SW480 (cell line): ENCODE measurements at places on chromosomes 12 and 14.
A peak's percentile ranks its signal among the peaks of the same experiment; 100 is the strongest.

GRCh38 chr14:87066221-87066817 lies 926.7 kb downstream of the GALC start:
- peak; percentile 13 for DNase-seq

- no peak for DNase-seq
Observed at GRCh38 chr12:52812749-52813148, 1.2 kb downstream of the KRT4 start.

GRCh38 chr12:54005853-54006558 lies 2.8 kb upstream of the HOXC8 start:
- peak; percentile 70 for DNase-seq

GRCh38 chr14:92577321-92577742 lies 63.8 kb downstream of the RIN3 start:
- DNase-seq = no peak

DNA sequence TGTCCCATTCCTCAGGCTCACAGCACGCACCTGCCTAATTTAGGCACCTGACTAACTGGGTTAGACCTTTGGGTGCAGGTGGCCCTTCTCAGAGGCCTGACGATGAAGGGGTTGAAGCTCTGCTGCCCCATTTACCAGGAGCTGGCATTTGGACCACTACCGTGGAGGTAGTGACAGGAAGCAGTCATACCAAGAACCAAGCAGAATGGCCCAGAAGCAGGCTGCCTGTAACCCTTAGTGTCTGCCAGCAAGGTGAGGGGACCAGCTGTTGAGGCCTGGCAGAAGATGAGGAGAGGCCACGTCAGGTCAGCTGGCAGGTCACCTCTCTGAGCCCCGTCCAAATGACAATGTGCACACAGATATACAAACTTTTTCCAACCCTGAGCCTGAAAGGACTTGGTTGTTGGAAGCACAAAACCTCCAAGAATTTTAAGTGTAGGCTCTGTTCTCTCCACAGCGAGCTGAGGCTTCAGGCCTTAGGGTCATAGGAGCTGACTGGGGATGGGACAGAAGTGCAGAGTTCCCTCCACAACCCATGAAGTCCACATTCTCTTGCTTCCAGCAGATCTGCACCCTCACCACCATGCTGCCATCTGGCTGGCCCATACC lies 23.1 kb downstream of the VASH1 start:
- no peak for DNase-seq

DNA sequence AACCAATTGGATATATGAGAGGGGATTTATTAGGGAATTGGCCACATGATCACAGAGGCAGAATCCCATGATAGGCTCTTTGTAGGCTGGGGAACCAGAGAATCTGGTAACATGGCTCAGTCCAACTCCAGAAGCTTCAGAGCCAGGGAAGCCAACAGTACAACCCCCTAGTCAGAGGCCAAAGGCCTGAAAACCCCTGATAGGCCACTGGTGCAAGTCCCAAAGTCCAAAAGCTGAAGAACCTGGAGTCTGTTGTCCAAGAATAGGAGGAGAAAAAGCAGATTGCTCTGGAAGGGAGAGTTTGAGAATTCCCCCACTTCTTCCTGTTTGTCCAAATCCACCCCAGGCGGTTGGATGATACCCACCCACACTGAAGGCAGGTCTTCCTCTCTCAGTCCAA lies 8.2 kb upstream of the TROAP start:
- no peak for DNase-seq

GRCh38 chr12:106506691-106507090 lies 76.1 kb upstream of the RFX4 start:
- no peak for DNase-seq

DNA sequence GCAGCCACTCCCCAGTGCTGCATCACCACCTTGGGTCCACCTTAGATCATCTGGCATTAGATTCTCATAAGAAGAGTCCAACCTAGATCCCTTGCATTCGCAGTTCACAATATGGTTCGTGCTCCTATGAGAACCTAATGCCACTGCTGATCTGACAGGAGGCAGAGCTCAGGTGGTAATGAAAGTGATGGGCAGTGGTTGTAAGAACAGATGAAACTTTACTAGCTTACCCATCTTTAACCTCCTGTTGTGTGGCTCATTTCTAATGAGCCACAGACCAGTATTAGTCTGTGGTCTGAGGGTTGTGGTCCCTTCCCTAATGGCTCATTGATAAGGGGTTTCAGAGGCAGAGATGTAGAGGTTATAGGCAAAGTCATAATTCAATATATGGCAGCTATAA lies 615.9 kb upstream of the MIS18BP1 start:
- DNase-seq = no peak

DNA sequence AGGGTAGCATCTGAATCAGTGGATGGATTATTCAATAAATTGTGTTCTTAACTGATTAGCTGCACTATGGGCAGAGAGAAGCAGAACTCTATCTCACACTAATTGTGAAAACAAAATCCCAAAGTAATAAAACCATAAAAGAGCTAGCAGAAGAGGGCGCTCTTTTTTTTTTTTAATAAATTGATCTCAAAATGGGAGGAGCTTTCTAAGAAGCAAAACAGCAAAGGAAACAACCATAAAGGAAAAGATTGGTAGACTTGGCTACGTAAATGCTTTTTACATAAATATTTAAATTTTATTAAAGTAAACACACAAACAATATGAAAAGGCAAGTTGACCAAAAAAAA lies 1.5 kb upstream of the TM7SF3 start:
- DNase-seq = peak; percentile 92

- DNase-seq = no peak
Observed at GRCh38 chr14:39488600-39488999, 56.4 kb upstream of the FBXO33 start.

DNA sequence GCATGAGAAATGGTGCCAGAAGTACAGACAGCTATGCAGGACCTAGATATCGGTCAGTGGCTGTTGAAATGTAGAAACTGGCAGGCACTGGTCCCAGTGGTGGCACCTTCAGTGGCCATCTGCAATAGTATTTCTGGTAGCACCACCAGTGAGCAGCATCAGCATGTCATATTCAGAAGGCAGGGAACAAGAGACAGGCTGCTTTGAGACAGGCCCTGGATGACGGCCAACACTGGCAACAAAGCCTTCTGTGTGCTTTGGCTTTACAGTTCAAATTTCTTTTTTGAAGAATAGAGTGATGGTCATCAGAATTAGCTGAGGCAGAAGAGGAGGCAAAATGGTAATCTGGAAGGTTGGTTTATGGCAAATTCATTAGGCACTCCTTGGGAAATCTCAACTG lies 273.4 kb upstream of the SLC16A7 start:
- DNase-seq = no peak

DNA sequence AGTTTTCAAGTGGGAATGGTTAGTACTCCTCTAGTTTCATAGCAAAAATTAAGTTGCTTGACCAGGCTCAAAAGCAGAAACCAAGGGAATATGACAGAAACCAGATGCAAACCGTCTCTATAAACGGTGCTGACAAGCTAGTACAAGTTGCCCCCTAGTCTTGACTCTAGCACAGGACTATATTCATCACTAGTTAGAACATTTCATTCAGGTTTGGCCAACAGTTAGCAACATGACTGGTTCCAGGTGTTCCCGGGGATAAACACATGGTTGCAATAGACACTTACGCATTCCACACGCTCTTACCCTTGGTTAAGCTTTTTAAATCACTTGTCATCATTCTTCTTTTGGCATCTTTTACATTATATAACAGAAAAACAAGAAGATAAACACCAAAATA lies 103.6 kb downstream of the SCFD1 start:
- no peak for DNase-seq

DNA sequence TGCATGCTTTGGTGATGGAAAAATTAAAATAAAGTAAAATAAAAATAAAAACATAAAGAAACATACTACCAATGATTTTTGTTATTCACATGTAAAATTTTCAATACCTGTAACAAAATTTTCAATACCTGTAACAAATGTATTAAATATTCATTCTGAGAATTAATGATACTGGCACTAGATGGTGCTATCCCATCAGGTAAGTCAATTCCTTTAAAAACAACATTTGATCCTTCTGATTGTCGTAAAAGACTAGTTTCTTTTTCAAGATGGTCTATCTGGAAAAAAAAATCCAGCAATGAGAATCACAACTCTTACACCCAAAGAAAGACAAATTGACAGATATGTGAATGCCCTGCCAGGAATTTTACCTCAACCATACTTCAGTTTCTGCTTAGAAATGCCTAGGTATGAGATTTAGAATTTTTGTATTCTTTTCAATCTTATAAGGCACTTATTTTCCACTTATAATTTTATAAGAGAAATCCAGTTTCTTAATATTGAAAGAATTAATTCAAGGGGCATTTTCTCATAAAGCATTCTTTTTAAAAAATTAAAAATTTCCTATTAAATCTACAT lies 30.7 kb downstream of the CEP290 start:
- peak; percentile 39 for DNase-seq

DNA sequence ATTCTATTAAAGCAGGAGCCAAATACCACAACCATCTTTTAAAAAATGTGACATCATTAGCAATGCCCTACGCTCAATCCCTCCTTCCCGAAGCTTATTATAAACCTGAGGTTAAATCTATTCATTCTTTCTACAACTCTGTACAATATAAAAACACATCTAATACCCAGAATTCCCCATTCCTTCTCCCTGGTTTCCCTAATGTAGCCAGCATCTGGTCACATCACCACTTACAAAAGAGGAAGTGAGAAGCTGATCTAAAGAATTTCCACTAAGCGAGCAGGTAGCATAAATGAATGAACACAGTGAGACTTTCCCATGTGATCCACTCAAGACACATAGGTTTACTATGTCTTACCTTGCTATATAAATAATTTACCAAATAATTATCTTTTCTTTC lies 90.4 kb downstream of the LRP6 start:
- no peak for DNase-seq

DNA sequence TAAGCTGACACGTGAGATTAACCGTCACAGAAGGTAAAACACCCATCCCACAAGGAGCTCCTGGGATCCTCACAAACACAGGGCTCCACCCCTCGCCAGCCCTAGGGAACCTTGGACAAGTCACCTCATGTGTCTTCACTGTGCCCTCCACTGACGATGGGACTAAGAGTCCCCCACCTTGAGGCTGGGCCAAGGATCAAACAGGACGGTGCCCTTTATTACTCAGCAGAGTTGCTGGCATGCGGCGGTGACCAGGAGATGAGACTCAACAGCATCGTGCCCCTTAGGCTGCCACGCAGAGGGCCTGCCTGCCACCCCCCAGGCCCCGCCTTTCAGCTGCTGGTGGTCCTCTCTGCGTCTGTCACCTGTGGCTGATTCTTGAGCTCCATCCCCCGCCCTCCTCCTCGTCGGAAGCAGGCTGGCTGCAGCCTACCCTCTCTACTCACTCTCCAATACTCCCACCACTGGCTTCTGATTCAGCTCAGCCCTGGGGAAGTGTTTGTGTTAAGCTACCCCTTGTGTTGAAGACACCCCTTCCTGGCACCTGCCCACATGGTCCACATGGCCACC lies 105.2 kb downstream of the DICER1 start:
- DNase-seq = no peak

- no peak for DNase-seq
Observed at GRCh38 chr12:62912644-62913043, 22.3 kb downstream of the PPM1H start.

GRCh38 chr12:115147916-115148315 lies 463.9 kb upstream of the TBX3 start:
- no peak for DNase-seq

GRCh38 chr14:51533160-51533559 lies 118.5 kb upstream of the FRMD6 start:
- DNase-seq = no peak

GRCh38 chr14:102184316-102185035 lies 44.8 kb downstream of the WDR20 start:
- no peak for DNase-seq

DNA sequence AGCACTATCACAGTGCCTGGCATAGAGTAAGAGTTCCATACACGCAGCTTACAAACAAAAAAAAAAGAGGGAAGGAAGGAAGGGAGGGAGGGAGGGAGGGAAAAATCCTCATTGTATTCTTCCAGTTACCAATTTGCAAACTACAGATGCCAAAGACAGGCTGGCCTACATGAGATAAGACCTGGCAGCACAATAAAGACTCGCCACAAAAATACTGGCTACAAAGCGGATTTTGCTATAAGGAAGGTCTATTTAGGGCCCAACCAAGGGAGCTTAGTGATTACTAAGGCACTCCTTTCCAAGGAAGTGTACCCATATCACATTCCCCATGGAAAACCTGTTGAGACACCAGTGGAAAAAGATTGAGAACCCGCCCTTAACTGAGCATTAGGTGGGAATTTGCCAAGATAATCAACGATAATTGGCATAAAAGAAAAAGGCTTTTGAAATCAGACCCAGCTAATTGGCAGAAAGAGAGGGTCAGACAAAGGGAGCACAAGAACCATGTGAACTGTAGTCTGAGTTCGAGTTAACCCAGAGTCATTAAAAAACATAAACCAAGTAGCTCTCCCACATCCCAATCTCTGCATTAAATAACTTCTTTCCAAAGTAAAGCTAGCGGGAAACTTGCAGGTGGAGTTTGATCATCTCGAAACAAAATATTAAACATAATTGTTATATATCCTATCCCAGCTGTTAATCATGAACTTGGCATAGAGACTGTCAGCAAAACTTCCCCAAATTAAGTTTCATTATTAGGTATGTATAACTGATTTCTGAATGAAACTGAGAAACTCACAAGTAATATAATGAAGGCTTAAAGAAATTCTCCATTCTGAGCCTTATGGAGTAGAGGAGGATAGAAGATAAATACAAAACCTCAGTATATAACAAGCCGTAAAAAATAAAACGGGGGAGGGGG lies 50.1 kb downstream of the PHLDA1 start:
- DNase-seq = no peak

DNA sequence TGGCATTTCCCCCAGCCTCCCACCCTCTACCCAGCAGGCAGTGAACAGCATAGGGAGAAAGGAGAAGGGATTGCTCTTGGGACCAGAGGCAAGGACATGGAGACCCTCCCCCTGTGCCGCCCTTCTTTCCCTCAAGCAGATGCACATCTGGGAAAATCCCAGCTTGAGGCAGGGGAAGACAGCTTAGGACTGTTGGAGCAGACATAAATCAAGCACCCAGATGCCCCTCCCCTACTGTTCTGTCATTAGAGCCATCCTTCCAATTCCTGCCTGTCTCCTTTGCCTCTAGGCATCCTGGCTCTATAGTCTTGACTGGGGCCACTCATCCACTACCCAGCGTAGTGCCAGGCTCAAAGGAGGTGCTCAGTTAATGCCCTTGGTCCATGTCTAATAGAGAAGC lies 7.5 kb upstream of the CISTR start:
- no peak for DNase-seq

GRCh38 chr14:79275292-79275655 lies 936.0 kb downstream of the DIO2 start:
- no peak for DNase-seq

- no peak for DNase-seq
Observed at GRCh38 chr14:95896498-95897135, 20.0 kb downstream of the TUNAR start.

GRCh38 chr14:69789118-69789640 lies 7.9 kb downstream of the SLC10A1 start:
- DNase-seq = no peak

GRCh38 chr14:21026988-21027315 lies 2.1 kb upstream of the NDRG2 start:
- DNase-seq = no peak

GRCh38 chr14:28412077-28412476 lies 354.5 kb upstream of the FOXG1 start:
- DNase-seq = no peak
